Activated T-cell treated with anti-CD3 and anti-CD28 coated beads for 24 hours (primary cell): ENCODE measurements at places on chromosomes 5 and 9.

DNA sequence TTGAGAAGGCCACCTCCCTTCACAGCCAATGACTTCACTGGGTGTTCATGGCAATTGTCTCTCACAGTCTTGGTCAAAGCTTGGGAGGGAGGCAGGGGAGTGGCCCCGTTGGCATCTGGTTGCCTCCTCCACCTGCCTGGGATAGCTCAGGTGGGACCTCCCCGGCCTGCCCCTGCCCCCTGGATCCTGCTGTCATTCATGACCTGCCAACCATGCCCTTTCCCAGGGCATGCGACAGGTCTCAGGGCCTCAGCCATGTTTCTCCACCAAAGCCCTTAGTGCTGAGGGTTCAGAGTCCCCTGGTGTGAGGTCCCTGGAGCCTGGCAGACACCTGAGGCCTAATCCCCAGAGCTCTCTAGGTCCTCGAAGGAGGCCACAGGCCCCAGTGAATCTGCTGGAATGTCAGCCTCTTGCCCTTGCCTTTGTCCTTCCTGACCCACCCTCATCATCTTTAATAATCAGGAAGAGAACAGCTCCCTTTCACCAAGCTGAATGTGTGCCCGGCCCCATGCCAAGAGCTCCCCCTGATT, 5.6 kb downstream of the DAB2IP start:
- no peak for DNase-seq

DNA sequence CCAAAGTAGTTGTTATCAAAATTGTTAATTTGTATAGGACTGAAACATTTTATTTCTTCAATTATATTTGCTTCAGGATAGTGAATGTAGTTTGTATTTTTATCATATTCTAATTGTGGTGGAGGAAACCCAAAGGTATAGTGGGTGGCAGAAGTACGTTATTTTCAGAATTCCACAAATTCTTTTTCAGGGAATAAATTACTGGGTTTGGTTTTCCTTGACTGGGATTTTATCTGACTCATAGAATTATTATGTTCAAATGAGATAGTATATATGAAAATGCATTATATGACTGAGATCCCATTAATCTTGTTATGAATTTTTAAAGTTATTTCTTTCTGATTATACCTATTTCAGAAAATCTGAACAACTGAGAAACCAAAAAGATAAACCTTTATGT, 73.7 kb downstream of the VPS13A start:
- no peak for DNase-seq

DNA sequence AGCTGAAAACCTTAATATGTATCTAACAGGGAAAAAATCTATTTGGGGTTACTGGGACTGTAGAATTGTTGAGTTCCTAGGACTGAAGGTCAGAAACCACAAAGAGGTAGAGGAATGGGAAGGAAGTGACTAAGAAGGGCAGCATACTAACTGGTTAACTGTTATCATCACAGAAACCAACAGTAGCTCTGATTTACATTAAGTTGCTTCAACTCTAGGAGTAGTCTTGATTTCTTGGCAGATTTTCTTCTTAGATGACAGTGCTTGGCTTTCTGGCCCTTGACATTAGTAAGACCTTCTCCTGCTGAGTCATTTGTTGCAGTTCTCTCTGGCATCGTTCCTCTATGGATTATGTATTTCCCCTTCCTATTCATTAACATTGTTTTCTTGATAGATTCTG, 116.1 kb upstream of the RASA1 start:
- DNase-seq, result no peak

DNA sequence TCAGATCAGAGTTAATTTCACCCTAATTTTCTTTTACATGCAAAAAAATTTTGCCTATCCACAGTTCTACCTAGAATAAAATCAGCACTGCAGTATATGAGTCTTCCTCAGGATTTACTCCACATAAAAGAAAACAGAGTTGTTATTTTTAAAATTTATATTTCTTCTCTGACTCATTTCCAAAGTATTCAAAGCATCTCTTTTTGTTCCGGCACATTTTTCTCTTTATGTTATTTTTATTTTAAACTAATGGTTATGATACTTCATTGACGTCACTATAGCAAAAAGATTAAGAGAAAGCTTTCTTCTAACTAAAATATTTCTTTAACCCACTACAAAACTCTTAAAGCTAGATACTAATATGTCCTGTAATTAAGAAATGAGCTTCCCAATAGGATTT, 590.4 kb downstream of the PRELID2 start:
- DNase-seq, result no peak

DNA sequence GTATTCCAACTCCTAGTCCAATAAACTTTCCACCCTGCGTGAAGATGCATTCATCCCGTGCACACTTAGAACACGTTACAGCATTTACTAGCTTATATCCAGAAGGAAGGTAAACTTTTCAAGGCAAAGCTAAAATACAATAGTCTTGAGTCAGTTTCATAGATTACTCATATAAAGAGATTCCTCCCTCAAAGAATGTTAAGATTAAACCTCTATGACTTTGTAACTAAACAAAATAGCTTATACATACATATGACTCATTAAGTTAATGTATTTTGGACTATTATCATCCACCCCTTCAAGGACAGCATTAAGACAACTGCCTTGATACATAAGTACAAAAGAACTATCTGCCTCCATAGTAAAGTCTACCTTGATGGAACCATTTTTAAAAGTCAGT, 36.1 kb downstream of the TLE1 start:
- no peak for DNase-seq

GRCh38 chr9:114592356-114592755, 4.8 kb downstream of the ATP6V1G1 start:
- DNase-seq, result peak; percentile 17

GRCh38 chr5:59604111-59604510, 289.4 kb downstream of the PDE4D start:
- DNase-seq, result no peak

- DNase-seq, result peak; percentile 38
Measured at GRCh38 chr9:5841771-5842573, 9.1 kb upstream of the ERMP1 start.

DNA sequence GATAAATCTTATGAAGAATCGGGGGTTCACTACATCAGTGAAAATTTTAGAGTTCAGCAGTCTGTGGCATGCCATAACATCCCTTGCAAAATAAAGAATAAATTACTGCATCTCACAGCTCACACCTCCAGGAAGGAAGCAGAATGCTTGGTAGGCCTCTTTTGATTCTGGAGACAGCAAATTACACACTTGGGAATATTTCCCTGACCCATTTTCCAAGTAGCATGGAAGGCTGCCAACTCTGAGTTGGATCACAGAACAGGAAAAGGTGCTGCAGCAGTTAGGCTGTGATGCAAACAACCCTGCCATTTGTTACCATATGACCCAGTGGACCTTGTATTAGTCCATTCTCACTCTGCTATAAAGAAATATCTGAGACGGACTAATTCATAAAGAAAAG, 293.5 kb downstream of the ASTN2 start:
- DNase-seq, result no peak

GRCh38 chr5:96662725-96663518, 746 bp downstream of the CAST start:
- peak; percentile 84 for DNase-seq

- peak; percentile 11 for DNase-seq
Measured at GRCh38 chr9:127505396-127506116, 54.2 kb downstream of the LRSAM1 start.

- DNase-seq, result no peak
Measured at GRCh38 chr9:131605770-131606590, 60.7 kb downstream of the PRRT1B start.

DNA sequence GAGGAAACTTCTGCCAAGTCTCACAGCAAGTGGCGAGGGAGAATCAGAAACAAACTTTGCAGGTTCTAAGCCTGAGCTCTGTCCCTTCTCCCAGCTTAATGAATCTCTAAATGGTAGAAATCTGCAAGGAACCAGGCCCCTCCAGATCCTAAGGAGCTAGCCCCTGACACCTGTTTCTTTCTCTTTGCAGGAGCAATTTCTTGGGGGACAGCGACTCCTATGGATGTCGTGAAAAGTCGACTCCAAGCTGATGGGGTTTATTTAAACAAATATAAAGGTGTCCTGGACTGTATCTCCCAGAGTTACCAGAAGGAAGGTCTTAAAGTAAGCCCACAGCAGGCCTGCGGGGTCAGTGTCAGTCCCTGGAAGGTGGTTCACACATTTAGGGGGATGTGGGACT, 21.8 kb downstream of the IL9 start:
- no peak for DNase-seq
